ENCODE measurements at places on chromosomes 5 and 9. TPM values are rescaled to one million over a fixed set of nuclear protein-coding genes. Genes with fewer than 3 reads are reported as not detected.

LMAN2 gene
- total RNA-seq, result 310 TPM

INSL6 gene
- total RNA-seq, result not detected

SPATA31E1 gene
- not detected for total RNA-seq

LCN9 gene
- not detected for total RNA-seq

SPATA6L gene
- total RNA-seq, result 1.4 TPM

CCDC152 gene
- total RNA-seq, result not detected

GRCh38 chr5:3359642-3360041 is 236.0 kb upstream of the IRX1 start:
- H3K4me1 ChIP-seq, result no peaks in the 10 kb centered on the region
- no peak for DNase-seq
- H3K27me3 ChIP-seq, result no peaks in the 10 kb centered on the region
- H3K36me3 ChIP-seq, result no peaks in the 10 kb centered on the region
- no peak overlapping the region for H3K4me3 ChIP-seq
- no peak overlapping the region for H3K27ac ChIP-seq

- H3K4me3 ChIP-seq, result no peak overlapping the region
- no peaks in the 10 kb centered on the region for H3K36me3 ChIP-seq
- H3K27ac ChIP-seq, result peak overlapping the region; percentile 97
- DNase-seq, result no peak
Measured at GRCh38 chr5:143914756-143915155, 102.8 kb downstream of the HMHB1 start.

GRCh38 chr9:83106263-83106662 is 43.3 kb upstream of the RASEF start:
- H3K27me3 ChIP-seq, result no peaks in the 10 kb centered on the region
- DNase-seq, result no peak
- H3K27ac ChIP-seq, result no peak overlapping the region

DNA sequence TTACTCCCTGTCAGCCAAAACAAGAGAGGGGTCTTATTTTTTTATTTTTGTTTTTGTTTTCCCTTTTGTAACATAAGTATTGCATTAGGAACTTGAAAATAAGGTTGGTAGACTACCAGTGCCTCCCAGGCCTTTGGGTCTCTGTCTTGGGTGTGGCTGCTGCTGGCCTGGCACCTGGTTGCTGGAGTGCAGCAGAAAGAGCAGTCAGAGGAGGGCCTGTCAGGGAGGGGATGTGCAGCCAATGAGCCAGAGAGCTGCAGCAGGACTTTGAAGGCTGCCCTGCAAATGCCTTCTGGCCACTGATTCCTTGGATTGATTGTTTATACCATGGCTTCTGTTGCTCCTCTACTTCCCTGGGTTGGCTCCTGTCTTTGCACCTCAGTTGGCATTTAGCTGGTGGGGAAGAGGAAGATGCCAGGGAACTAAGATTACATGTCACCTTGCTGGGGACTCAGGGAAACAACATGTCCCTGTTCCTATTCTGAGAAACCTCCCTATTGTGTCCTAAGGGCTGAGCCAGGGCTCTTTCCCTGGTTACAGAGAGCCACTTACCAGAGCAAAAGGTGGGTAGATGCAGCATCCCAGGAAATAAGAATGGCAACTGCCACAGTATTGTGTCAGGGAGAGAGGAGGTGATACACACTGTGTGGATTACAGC is 66.6 kb downstream of the ANGPTL2 start:
- no peak for DNase-seq
- H3K27me3 ChIP-seq, result no peaks in the 10 kb centered on the region
- H3K4me1 ChIP-seq, result no peaks in the 10 kb centered on the region
- no peaks in the 10 kb centered on the region for H3K36me3 ChIP-seq
- no peak overlapping the region for H3K4me3 ChIP-seq
- H3K27ac ChIP-seq, result no peak overlapping the region

GRCh38 chr9:129579294-129579693 is 41.6 kb downstream of the C9orf50 start:
- H3K36me3 ChIP-seq, result no peaks in the 10 kb centered on the region
- H3K27ac ChIP-seq, result no peak overlapping the region
- no peaks in the 10 kb centered on the region for H3K4me1 ChIP-seq
- no peaks in the 10 kb centered on the region for H3K27me3 ChIP-seq
- H3K4me3 ChIP-seq, result no peak overlapping the region
- no peak for DNase-seq

DNA sequence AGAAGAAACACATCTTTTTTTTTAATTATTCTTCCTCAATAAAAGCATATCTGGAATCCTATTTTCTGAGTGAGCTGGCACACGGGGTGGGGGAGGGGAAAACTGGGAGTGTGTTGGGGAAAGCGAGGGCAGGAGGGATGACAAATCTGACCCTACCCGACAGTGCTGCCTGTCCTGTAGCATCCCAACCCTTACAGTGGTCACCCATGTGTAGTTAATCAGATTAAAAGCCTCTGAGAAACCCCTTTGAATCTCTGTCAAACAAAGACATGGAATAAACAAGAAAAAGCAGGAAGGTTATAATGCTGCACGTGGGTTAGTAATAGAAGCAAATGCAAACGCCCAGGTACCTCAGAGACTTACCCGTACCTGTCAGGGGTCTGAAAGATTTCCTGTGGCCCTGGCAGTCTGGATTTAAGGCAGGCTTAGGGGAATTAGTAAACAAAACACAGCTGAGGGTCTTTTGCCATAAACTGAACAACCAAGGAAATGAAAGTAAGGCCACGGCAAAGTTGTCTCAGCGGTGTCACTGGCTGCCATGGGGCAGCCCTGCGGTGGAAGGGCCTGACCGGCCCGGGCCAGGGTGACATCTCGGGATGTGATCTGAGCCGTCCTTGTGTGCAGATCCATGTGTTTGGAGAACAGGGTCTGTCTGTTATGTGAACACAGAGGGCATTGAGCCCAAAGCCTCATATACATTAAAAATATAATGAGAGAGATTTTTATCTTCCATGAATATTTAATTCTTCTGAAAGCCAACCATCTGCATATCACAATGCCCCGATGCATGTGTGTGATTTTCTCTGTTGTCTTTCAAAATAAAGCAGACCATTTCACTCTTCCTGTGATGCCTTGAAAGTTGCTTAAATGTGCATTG is 308.2 kb downstream of the ZNF608 start:
- H3K4me3 ChIP-seq, result no peak overlapping the region
- H3K36me3 ChIP-seq, result no peaks in the 10 kb centered on the region
- no peaks in the 10 kb centered on the region for H3K27me3 ChIP-seq

DNA sequence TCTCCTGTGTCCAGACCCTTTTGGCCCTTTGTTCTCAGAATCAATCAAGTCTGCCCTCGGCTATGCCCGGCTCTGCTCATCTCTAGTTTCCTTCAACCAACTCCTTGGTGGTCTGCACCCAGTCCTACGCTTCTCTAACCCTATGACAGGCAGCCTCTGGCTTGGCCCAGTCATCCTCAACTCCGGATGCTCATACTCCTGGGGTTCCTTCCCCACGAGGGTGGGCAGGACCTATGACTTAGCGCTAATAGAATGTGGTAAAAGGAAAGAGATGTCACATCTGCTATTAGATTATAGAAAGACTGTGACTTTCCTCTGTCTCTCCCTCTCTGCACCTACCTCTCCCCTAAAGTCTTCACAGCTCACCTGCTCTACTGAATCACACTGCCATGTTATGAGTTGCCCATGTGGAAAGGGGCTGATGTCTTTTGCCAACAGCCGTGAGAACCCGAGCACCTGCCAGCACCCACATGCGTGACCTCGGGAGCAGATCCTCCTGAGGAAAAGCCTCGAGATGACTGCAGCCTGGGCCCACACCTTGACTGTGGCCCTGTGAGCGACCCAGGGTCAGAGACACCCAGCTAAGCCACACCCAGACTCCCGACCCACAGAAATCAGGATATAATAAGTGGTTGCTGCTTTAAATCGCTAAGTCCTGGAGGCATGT is 334.9 kb downstream of the GADD45G start:
- H3K4me3 ChIP-seq, result no peak overlapping the region
- H3K27me3 ChIP-seq, result peaks cover 11% of the 10 kb centered on the region
- no peaks in the 10 kb centered on the region for H3K36me3 ChIP-seq
- H3K27ac ChIP-seq, result no peak overlapping the region

DNA sequence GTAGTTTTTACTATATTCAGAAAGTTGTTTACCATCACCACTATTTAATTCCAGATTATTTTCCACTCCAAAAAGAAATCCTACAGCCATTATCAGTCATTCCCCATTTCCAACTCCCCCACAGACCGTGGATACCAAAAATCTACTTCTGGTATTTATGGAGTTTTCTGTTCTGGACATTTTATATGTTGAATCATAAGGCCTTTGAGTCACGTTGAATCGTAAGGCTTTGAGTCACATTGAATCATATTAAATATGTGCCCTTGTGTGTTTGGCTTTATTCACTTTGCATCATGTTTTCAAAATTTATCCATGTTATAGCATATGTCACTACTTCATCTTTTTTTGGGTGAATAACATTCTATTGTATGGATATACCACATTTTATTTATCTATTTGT is 454.1 kb upstream of the NUDT12 start:
- H3K27me3 ChIP-seq, result no peaks in the 10 kb centered on the region
- DNase-seq, result peak; percentile 90
- H3K36me3 ChIP-seq, result peaks cover 7% of the 10 kb centered on the region
- no peak overlapping the region for H3K4me3 ChIP-seq
- H3K27ac ChIP-seq, result peak overlapping the region; percentile 9

DNA sequence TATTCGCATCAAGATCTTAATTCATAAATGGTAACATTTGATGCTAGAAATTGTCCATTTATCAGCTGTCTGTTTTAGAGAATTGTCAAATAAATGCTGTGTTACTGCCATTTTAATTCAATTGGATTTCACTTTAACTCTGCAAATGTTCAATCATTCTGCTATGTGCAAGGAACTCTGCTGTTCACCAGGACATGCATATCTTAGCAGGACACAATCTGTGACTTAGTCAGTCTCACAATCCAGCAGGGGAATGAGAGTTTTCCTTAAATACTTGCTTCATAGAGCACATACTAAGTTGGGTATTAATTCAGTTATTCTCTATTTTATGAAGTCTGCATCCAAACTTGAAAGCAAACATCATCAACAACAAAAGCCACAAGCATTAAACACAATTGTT is 488.7 kb upstream of the MEF2C start:
- no peaks in the 10 kb centered on the region for H3K27me3 ChIP-seq
- H3K27ac ChIP-seq, result no peak overlapping the region
- H3K4me3 ChIP-seq, result no peak overlapping the region
- no peak for DNase-seq
- no peaks in the 10 kb centered on the region for H3K36me3 ChIP-seq
- H3K4me1 ChIP-seq, result no peaks in the 10 kb centered on the region

DNA sequence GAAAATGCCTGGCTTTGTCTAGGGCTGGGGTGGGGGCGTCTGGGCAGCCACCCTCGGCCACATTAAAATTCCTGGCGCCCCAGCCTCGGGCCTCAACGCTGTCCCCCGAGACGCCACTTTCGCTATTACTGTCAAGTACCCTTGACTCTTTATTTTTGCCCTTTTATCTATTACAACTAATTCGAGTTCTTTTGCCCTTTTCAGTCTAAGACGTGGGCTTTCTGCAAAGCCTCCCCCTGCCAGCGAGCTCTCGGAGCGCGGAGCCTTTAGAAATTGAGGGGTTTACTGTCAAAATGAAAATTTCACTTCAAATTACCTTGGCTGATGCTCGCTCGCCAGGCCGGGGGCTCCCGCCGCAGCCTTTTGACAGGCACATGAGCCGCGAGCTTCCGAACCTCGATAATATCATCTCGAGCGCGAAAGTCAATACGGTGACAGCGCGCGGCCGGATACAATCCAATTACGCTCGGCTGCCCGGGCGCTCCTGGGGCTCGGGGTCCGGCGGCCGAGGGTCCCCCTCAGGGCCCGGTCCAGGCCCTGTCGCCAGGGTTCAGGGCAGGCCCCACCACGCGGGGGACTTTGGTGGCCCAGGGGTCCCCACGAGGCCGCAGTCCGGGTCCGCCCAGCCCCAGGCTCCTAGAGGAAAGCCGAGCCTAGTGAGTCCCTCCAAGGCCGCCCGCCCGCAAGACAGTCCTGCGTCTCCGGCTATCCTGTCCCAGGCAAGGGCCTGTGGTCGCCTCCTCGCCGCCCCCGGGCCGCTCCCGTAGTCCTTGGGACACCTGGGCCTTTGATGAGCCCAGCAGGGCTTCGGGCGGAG is 6.7 kb downstream of the IRX4 start:
- no peak for DNase-seq
- no peaks in the 10 kb centered on the region for H3K4me1 ChIP-seq
- H3K4me3 ChIP-seq, result no peak overlapping the region
- H3K36me3 ChIP-seq, result no peaks in the 10 kb centered on the region
- H3K27me3 ChIP-seq, result no peaks in the 10 kb centered on the region

DNA sequence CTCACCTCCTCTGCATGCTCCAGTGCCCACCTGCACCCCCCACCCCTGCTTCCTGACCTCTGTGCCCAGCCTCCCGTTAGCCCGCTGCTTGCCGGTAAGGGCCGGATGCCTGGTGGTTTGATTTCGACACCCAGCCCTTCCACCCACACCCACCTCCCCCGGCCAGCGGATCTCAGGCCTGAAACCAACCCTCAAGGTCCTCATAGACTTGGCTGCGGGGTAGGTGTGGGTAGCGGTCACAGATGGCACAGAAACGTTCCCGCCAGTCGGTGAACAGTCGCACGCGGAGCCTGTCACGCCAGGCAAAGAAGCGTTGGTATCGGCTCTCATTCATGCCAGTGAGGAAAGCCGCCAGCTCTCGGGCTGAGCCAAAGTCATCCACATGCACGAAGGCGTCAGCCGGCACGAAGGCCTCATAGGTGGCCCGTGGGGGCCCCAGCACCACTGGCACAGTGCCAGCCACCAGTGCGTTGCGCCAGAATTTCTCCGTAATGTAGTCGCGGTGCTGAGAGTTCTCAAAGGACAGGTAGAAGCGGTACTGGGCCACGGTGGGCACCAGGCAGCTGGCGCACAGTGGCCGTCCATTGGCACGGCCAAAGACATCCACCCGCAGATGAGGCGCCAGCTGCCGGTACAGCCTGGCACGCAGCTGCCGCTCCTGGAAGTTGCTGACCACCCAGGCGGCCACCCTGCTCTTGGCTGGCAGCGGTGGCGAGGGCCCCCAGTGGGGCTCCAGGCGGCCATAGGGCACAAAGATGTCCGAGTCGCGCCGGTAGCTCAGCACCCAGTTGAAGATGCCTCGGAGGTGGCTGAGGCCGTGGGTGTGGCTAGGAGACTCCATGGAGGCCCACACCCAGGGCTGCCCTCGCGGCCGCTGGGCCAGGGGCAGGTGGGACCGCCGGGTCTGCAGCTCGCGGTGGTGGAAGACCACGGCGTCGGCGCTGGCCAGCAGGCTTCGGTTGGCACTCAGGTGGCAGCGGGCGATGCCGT is 1.1 kb downstream of the FUT7 start:
- DNase-seq, result no peak
- H3K27me3 ChIP-seq, result no peaks in the 10 kb centered on the region
- H3K36me3 ChIP-seq, result no peaks in the 10 kb centered on the region
- H3K4me3 ChIP-seq, result no peak overlapping the region
